ENCODE measurements at places on chromosomes 6 and 20.

DNA sequence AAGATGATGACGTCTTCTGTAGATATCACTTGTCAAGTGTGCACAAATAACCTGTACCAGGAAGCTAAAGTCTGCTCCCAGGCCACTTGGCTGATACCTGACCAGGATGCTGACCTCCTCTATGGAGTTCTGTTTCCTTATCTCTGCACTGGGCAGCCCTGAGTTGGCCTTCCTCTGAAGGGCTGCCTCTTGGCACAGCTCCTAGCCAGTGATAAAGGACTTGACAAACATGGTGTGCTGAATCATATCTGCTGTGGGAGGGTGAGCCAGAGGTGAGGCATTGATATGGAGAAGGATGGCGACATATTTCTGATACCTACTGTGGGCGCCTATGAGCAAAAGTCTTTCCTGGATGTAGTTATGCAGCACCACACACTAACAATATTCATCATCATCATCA lies 32.8 kb upstream of the FOXA2 start:
- no peak for DNase-seq

- DNase-seq: no peak
These were observed 1.2 kb downstream of the HLA-DQA2 start for GRCh38 chr6:32742374-32742773.

GRCh38 chr6:131368198-131368911 lies 204.7 kb upstream of the ARG1 start:
- DNase-seq: no peak

DNA sequence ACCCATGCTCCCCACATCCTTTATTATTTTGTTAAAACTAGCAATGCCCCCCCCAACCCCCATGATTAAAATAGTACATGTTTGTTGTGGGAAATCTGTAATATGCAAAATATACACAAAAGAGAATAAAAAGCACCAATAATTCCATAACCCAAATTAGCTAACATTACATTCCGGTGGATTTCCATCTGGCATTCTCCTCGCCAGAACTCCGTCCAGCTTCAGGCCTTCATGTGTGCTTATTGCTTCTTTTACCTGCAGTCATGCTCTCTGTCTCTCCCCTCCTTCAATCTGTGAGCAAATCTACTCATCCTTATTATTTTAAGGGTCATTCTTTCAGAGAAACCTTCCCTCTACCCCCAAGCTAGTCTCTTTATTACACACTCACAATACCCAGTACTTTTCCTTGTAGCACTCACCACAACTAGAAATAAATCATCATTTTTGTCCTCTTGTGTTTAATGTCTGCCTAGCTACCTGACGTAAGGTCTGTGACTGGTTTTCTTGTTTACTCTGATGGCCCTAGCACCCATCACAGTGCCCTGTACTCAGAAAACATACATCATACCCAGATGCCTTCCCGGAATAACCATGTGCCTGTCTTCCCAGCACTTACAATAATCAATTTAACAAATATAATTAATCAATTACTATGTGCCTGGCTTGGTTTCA lies 25.6 kb upstream of the IER3 start:
- DNase-seq: no peak

GRCh38 chr6:131040866-131041265 lies 22.2 kb downstream of the EPB41L2 start:
- DNase-seq: no peak

- DNase-seq: peak; percentile 85
These were observed 113.2 kb downstream of the CEBPB start for GRCh38 chr20:50303573-50304500.

DNA sequence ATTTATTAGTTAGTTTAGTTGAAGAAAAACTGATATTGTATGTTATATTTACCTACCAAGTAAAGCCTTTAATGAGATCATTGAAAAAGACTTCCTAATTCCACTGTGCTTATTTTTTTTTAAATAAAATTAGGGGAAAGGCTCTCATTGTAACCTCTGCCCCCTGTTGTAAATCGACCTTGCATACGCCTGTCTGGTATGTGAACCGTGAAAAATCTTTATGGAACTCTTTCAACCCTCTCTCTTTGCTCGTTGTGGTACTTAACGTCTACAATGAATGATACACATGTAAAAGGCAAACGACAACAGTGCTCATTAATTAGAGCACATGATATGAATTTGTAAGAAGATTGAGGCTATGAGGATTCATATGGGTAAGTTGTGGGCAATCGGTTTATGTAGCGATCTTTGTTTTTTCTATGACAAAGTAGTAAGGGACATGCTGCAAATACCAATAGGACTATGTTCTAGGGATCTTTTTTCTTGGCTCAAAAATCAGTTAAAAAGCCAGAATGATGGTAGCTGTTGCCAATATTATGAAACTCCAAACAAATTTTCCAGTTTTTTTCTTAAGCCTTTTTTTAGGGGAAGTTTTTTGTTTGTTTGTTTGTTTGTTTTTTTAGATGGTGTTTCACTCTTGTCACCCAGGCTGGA lies 119.0 kb upstream of the MCHR2 start:
- no peak for DNase-seq

Measured in cardiac septum (tissue), 1 donor.